ENCODE measurements at places on chromosomes 5 and 9.
A peak's percentile ranks its signal among the peaks of the same experiment; 100 is the strongest.

- DNase-seq, result peak; percentile 50
These were observed 5.8 kb upstream of the IFNA1 start for GRCh38 chr9:21434202-21435014.

GRCh38 chr5:173498286-173498685 lies 118.2 kb downstream of the BOD1 start:
- DNase-seq, result peak; percentile 73

GRCh38 chr5:124111886-124112285 lies 599.9 kb downstream of the CSNK1G3 start:
- DNase-seq, result peak; percentile 50

GRCh38 chr9:127968042-127968441 lies 12.7 kb downstream of the EEIG1 start:
- peak; percentile 89 for DNase-seq

GRCh38 chr9:24498632-24499031 lies 47.1 kb downstream of the IZUMO3 start:
- DNase-seq, result no peak

- DNase-seq, result no peak
These were observed 20.3 kb downstream of the NCS1 start for GRCh38 chr9:130192382-130192999.

DNA sequence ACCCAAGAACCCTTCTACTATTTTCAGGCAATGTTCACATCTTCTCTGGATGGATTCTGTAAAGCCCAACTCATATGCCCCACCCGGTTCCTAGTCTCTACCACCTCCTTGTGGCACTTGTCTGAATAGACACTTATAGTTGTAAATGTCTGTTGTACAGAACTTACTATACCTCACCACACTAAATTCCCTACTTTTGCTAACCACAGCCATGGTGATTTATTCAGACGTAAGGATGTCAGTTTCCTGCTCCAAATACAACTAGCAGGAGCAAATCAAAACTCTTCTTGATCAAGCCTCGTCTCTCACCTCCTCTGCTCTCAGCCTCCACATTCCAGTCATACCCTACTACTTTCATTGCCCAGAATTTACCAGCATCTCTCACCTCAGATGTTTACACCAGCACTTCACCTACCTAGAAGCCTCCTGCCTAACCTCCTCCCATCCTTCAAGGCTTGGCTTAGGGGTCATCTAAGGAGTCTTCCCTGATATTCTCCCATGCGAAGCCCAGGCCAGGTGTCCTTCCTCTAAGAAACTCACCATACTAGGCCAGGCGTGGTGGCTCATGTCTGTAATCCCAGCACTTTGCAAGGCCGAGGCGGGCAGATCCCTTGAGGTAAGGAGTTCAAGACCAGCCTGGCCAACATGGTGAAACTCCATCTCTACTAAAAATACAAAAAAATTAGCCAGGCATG lies 75.5 kb downstream of the MAPKAP1 start:
- peak; percentile 50 for DNase-seq
